ENCODE measurements at places on chromosomes 5 and 9.

GRCh38 chr9:113464286-113464660 is 746 bp downstream of the RGS3 start:
- DNase-seq = no peak

GRCh38 chr5:150068071-150068470 is 18.3 kb downstream of the CSF1R start:
- DNase-seq = no peak

GRCh38 chr9:114428466-114428865 is 40.7 kb upstream of the AKNA start:
- no peak for DNase-seq

- DNase-seq = no peak
These were observed 4.5 kb downstream of the EBF1 start for GRCh38 chr5:159095151-159095721.

DNA sequence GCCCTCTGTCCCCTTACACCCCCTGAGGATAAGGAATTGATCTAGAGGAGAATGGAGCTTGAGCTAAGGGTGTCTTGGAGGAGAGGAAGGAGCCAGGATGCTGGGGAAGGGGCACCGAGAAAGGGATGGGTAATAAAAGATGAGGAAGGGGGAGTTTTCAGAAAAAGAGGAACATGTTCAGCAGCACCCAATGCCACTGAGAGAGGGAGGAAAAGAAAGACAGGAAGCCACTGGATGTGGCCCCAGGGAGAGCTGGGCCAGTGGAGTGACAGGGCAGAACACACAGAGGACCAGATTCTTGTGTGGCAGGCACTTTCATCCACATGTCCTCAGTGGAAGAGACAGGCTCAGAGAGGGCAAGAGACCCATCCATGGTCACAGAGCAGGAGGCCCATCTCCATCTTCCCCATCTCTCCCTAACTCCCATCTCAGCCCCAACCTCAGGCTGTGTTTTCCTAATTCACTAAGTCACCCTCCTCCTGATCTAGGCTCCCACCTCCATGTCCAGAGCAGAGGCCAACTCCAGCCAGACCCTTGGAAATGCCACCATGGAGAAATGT is 7.2 kb downstream of the PFN3 start:
- DNase-seq = no peak

- DNase-seq = no peak
These were observed 8.8 kb upstream of the CCL27 start for GRCh38 chr9:34671307-34671706.

DNA sequence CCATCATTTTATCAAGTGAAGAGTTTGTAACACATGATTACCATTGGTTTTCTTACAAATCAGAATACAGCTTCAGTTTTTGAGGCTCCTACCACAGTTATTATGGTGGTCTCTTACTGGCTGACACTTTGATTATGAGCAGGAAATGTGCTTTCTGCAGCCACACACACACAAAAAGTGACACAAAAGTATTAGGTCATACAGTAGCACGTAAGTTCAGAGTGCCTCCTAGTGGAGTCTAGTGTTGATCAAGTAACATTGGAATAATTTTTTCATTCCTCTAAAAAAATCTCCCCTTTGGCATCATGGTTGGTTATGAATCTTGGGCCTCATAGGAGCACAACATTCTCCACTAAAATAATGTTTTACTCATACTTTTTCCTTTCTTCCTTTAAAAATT is 37.6 kb downstream of the PAM start:
- no peak for DNase-seq

DNA sequence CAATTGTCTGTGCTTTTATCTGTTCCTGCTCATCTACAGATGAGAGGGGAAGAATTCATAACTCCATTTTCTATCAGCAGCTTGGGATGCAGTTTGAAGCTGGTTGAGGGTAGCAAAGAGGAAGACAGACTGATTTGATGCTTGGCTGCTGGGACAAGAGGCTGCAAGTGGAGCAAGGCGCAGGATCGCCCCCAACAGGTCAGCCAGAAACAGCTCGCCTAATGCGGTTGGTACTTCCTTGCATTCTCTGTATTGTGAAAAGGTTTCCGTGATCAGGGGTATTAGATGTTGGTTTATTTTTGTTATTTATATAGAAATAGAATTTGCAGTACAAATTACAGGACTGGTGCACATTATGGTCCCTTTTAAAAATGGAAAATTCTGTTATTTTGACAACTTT is 40.6 kb downstream of the ZNF883 start:
- no peak for DNase-seq

DNA sequence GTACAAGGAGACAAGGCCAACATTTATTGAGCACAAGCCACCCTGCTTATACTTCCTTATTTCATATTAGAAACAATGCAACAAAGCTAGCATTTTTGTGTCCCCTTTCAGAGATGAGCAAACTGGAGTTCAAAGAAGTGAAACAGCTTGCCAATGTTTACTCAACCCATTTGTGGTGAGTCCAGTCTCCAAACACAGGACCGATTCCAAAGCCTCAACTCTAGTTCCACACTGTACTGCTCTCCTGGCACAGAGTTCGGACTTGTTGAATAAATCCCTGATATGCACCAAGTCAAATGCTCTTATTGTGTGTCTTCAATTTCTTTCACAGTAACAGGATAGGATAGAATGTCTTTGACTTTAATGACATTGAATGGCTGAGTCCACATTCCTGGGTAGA is 604.8 kb upstream of the BRINP1 start:
- no peak for DNase-seq

DNA sequence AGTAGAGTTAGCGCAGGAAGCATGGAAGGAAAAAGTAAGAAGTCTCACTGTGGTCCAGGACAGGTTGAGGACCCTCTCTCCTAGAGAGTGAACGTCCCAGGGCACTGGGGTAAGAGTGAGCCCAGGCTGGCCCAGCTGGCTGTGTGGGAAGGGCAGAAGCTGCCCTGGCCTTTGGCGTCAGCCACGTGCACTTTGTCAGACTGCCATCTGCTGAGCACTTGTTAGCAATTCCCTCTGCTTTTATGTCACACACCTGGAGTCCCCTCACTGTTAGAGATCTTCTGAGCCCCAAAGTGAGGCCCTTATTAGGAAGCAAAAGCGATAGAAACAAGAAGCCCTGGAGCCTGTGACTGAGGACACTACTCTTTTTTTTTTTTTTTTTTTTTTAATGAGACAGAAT is 79.1 kb downstream of the UGCG start:
- no peak for DNase-seq

GRCh38 chr9:79408617-79409016 is 163.1 kb upstream of the TLE4 start:
- DNase-seq = no peak

GRCh38 chr5:62093411-62093810 is 212.6 kb upstream of the KIF2A start:
- no peak for DNase-seq

DNA sequence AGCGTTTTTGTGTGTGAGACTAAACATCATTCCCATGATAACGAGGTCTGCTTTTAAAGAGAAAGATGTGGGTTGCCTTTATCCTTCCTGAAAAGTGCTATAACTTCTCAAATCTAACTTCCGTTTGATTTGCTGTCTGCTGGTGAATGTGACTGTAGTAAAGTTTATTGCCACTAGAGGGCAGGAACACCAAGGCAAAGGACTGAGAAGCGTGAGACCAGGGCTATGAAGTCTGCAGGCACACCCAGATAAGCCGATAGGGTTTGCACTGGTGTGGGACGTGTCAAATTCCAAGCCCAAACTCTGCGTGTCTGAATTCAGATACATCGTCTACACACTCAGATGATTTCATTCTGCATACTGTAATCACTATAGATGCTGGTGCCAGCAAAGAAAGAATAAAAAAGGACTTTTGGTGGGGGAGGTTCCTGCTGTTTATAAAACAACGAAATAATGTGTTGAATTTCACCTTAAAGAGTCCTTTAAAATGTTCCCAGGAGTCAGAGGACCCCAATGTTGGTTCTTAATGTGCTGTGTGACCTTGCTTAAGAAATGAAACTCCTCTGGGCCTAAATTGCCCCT is 87.2 kb downstream of the PTTG1 start:
- peak; percentile 33 for DNase-seq

DNA sequence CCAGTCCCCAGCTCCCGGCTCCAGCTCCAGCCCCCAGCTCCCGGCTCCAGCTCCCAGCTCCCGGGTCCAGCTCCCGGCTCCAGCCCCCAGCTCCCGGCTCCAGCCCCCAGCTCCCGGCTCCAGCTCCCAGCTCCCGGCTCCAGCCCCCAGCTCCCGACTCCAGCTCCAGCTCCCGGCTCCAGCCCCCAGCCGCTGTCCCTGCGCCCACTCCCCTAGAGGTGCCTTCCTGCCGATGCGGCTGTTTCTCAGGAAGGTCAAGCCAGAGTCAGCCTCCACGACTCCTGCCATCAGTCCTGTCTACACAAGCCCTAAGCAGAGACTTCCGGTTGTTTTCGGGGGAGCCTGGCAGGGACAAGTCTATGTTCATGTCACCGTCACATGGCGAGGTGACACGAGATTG is 74.8 kb downstream of the ZNF354C start:
- no peak for DNase-seq

- no peak for DNase-seq
These were observed 150.7 kb downstream of the SLC28A3 start for GRCh38 chr9:84189904-84190303.

GRCh38 chr5:67031692-67032091 is 164.9 kb downstream of the CD180 start:
- DNase-seq = no peak

DNA sequence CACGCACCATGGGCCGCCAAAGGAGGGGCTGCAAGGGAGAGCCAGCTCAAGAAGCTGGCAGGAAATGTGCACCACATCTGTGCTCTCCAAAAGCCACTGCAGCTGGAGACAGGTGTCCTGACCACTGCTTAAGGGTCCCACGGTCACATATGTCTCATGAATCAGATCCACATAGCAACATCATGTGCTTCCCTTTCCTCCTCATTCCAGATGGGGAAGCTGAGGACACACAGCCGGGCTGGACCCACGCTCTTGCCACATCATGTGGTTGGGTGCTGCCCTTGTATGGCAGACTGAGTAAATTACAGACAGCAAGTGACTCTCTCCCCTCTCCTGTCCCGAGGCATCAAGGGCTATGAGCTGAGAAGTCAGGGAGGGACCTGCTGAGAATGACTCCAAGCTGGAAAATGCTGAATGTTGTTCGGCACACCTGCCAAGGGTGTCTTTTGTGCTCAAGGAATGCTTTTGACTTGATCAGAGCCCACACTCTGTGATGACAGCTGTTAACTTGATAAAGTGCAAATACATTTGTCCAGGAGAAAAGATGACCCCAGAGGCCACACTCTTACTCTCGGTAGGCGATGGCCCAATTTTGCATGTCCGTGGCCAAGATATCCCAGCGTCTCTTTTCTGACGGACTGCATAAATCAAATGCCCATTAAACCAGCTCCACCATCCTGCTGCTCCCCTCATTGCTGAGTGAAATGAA is 58.2 kb downstream of the NSUN2 start:
- no peak for DNase-seq

DNA sequence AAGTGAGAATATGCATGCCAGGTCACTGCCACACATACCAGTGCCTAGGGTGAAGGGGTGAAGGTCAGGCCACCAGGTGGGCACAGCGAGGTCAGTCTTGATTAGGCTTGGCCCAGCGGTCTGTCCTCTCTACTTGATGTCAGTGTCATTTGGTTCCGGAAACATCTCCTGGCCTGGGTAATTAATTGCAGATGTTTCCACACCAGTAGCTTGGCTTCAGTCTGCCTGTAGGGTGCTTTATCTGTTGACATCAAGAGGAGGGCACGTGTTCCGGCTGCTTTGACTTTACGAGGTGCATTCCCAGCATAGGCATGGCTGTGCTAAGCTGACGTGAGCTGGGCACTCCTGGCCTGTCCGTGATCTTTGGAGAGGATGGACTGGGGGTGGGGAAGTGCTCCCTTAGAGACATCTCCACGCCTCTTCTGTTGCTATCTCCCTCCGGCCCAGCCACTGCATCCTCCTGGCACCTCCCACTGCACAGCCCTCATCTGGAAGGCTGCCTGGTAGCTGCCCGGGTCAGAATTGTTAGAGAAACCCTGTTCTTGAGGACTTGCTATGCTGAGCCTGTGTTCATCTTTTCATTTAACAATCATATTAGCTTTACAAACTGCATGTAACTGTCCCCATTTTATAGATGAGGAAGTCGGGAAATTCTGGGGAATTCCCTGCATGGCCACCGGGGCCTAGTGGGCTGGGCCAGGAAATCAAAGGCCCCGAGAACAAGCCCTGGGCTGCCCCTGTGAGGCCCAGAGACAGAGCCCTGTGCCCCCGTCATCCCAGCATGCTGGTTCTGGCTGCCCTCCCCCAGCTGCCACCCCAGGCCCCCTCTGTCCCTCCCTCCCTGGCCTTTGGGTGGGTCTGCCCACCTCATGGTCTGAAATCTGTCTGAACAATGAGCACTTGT is 29.1 kb downstream of the JADE2 start:
- no peak for DNase-seq

GRCh38 chr5:149707097-149707496 is 23.0 kb upstream of the PPARGC1B start:
- DNase-seq = no peak

GRCh38 chr5:64074533-64074932 is 91.1 kb upstream of the RNF180 start:
- no peak for DNase-seq

DNA sequence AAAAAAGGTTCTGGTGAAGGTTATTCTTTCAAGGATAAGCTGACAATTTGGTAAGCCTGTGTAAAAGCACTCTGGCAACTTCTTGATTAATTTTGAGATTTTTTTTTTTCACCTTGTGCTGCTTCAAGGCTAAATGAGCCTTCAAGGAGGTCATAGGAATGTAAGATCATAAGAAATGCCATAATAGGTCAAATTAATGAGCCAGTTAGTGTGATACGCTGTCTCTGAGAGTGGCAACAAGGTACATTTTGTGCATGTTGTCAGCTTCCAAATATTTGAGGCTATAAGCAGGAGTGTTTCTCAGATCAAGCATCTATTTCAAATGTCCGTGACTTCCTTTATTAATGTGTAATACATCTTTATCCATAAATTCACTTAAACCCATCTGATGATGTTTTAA is 72.3 kb upstream of the CDH6 start:
- no peak for DNase-seq

DNA sequence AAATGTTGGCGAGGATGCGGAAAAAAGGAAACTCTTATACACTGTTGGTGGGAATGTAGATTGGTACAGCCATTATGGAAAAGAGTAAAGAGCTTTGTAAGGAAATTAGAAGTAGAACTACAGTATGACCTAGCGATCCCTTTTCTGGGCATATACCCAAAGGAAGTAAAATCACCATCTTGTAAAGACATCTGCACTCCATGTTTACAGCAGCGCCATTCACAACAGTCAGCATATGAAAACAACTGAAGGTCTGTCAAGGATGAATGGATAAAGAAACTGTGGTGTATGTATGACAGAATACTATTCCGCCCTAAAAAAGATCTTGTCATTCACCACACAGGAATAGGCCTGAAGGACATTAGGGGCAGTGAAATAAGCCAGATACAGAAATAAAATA is 27.7 kb upstream of the SLC25A51 start:
- no peak for DNase-seq
